Brain pericyte (primary cell): ENCODE measurements at places on chromosomes 4 and X.

DNA sequence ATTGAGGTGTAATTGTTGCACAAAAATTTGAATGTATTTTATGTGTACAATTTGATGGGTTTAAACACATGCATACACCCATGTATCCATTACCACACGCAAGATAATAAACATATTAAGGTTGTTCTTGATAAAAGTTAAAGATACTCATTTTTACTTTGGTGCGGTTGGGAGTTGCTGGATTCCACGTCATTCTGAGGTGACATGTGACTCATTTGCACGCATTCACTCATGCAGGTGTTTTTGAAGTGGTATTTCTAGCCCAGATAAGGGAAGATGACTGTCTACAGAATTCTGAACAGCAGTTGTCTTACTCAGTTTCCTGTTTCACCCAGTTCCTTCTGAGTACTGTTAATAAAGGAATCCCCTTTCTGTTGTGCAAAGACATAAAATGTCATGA, 142.0 kb downstream of the RTL3 start:
- no peak for DNase-seq

- DNase-seq: no peak
Measured at GRCh38 chr4:2537011-2537830, 774 bp downstream of the FAM193A start.

- DNase-seq: no peak
Measured at GRCh38 chrX:19758539-19758938, 128.9 kb downstream of the SH3KBP1 start.

GRCh38 chrX:150676221-150676620, 17.0 kb upstream of the MTMR1 start:
- no peak for DNase-seq

GRCh38 chrX:1248331-1249061, 20.1 kb upstream of the CSF2RA start:
- DNase-seq: no peak

DNA sequence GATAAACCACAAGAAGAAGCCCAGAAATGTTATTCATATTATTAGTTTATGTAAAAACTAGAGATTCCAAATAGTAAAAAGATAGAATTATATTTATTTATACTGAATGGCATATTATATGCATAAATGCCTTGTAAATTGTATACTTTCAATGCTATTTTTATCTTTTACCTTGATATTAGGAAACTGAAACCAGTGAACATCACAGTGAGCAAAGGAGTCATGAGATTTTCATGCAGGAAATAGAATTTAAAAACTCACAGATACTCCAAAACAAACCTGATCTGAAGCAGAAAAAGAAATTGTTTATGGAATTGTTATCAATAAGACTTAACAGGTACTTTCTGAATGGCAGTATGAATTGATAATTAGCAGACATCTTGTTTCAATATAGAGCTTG, 207.3 kb upstream of the CENPE start:
- no peak for DNase-seq

GRCh38 chrX:25872786-25873185, 265.4 kb upstream of the MAGEB18 start:
- DNase-seq: no peak

GRCh38 chr4:140286456-140286855, 87.0 kb upstream of the SCOC start:
- no peak for DNase-seq

- no peak for DNase-seq
Measured at GRCh38 chrX:153941336-153942252, 2.8 kb downstream of the RENBP start.

GRCh38 chrX:16075087-16075486, 48.3 kb upstream of the GRPR start:
- DNase-seq: no peak

- no peak for DNase-seq
Measured at GRCh38 chrX:101195442-101196173, 24.0 kb upstream of the DRP2 start.

DNA sequence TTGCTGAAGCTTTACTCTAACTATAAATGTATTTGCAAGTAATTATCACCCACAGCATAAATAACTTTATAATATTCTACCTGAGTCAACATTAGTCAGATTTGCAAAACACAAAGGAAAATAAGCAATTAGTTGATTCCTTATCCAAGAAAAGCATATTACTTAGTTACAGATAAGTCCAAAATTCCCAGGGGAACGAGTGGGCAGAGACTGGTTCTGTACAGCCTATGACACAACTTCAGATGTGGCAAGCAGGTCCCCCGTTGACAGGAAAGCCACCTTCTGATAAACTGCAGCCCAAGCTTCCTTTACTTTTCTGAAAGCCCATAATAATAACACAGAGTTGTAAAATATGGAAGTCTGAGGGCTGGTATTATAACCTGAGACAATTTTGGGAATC, 62.4 kb upstream of the NDP start:
- no peak for DNase-seq

DNA sequence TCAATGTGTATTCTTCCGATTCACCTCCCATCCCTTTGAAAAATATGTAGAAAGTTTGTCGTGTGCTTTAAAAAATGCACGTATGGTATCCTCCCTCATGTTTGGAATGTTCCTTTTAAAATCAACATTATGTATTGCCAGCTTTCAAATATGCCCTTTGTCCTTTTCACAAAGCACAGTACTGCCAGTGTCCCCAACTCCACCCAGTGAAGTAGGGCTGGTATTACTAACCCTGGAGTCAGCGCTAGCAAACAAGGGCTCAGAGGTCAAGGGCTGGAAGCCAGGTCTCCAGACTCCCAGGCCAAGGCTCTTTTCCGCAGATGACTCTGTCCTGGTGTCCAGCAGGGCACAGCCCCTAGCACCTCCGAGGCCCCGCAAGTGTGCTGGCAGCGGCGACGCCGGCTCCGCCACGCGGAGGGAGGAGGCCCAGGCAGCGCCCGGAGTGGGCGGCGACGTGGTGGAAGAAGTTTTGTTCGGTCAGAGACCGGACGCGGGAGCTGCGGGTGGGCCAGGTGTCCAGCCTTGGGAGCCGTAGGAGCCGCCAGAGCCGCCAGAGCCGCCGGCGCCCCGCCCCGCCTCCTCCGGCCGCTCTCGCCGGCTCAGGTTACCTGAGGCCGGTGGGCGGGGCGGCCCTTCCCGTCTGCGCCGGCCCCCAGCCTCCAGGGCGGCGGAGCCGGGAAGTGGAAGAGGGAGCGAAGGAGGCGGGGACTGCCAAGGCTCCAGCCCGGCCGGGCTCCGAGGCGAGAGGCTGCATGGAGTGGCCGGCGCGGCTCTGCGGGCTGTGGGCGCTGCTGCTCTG, at the start of gene IL13RA1:
IL13RA1 (plus strand) TSS at position 720 of the 799 bp plus-strand sequence; CDS start at position 753, 33 bp downstream.
- peak; percentile 31 for DNase-seq

- no peak for DNase-seq
Measured at GRCh38 chr4:151324752-151325110, 674 bp downstream of the SH3D19 start.

DNA sequence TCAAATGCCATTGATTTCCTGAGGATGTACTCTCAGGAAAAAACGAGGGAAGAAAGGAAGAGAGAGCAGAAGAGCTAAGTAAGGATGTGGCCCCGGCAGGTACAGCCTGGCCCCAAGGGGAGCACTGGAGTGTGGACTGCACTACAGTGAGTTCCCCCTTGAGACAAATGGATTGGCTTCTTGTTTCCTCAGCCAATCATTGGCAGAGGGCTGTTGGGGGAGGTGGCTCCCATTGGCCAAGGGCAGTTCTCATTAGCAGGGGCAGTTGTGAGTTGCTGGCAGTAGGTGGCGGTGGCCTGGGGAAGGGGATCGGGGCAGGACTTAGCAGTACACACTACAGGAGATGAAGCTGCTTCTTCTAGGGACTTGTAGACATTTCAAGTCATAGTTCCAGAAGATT, 24.1 kb upstream of the OCIAD2 start:
- no peak for DNase-seq

DNA sequence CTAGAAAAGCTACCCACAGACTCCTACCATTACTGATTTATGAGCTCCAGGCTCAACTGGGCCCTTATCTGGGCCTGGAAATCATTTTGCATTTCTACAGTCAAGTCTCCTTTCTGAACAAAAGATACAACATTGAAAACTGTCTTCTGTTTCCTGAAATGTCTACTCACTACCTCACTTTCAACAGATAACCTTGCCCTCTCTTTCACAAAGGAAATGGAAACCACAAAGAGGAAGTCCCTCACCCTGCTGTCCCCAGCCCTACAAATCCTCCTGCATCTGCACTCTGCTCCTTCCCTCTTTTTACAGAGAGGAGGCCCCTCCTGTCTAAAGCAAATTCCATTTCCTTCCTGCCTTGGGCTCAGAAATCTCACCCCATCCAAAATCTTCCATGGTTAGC, 24.8 kb upstream of the CYBB start:
- DNase-seq: no peak

DNA sequence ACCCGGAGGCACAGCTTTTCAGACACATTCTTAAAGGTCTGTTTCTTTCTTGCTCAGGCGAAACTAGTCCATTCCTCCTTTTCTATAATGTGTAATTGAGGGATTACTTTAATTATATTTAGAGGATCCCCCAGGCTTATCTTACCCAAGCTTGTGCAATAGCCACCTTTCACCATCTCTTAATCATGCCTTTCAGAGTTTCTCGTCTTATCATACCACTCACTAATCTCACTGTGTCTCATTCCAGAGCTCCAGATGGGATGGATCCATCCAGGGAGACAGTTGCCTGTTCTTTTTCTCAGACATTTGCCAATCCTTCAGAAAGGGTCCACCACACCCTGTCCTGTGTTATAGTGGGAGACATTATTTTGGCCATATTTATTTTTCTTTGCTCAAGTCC, 12.5 kb downstream of the SPARCL1 start:
- DNase-seq: no peak

GRCh38 chr4:184259081-184259480, 41.4 kb upstream of the ENPP6 start:
- no peak for DNase-seq

DNA sequence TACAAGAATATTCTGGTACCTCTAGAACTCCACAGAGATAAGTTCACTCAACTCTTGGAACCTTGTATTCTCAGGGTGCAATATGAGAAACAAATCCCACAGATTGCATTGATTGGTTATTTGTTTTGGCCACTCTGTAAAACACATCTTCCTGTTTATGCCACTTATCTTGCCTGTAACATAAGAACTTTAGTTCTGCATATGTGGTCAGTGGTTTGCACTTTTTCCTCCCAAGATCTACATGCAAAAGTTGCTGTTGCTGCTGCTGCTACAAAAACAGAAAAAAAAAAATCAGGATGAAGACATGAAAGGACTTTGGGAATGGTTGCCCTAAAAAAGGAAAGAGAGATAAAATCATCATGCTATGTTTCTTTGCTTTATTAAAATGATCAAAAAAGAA, 9.6 kb downstream of the ODAPH start:
- no peak for DNase-seq

DNA sequence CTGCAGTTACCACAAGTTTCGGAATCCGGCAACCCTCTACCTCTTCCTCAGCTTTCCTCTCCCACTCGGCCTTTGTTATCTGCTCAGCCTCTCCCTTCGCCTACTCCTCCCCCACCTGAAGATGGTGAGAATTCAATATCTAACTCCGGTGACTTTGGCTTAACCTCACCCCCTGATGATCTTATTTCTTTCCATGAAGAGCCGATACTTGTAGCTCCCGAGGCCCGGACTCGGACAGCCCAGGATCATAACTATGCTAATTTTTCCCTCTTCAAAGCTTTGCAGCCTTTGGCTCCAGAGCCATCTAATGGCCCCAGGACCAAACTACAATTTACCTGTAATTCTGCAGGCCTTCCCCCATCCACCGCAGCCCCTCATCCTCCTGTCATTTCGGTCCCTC, 32.0 kb upstream of the MGST2 start:
- DNase-seq: no peak

DNA sequence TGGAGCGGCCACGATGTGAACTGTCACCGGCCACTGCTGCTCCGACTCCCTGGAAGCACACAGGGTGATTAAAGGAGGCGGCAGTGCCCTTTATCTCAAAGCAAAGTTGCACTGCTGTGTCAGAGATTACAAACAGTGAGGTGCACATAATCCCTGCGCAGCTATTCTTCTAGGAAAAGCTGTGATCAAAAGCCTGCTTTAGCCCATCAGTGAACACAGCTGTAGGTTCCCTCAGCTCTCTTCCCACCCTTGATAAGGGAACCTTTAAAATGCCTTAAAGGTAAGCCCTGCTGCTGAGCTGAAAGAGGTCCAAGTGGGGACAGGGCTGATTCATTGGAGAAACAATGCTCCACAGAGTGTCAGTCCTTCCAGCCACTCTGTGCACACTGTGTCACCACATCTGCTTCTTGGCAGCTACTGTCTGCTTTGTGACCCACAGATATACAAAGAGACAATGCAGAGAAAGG, 127.6 kb downstream of the EIF4E start:
- DNase-seq: no peak

- DNase-seq: no peak
Measured at GRCh38 chr4:152935143-152935542, 980 bp upstream of the FHDC1 start.

GRCh38 chr4:38157592-38157991, 197.4 kb downstream of the PTTG2 start:
- no peak for DNase-seq

- peak; percentile 96 for DNase-seq
Measured at GRCh38 chr4:38967260-38968095, 64.7 kb downstream of the TMEM156 start.

DNA sequence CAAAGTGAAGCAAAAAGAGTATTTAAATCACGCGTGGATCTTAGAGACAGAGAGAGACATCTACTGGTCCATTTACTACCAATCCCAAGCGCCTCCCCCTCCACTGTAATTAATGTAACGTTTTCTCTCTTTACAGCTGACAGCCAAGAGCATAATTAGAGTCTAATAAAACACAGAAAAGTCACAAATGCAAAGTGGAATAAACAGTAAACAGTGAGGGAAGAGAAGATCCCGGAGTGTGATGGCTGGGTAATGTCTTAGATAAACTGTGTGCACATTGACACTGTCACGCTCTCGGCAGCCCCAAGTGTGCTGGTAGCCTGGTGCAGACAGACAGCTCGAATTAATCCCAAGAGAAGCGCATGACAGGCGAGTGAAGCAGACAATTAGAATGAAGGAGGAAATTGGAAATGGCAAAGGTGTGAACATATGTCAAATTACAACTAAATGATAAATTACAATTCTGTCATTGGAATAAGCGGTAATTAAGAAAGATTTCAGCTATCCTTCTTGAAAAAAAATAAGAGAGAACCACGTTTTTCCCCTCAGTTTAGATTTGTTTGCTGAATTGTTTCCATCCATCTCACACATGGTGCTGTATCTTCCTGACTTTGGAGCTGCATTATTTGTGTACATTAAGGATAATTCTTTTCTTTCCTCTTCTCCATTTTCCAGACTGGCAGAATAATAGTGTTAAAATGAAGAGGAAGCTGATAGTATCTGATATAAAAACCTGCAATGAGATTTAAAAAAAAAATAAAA, 100.1 kb downstream of the CXXC4 start:
- no peak for DNase-seq

DNA sequence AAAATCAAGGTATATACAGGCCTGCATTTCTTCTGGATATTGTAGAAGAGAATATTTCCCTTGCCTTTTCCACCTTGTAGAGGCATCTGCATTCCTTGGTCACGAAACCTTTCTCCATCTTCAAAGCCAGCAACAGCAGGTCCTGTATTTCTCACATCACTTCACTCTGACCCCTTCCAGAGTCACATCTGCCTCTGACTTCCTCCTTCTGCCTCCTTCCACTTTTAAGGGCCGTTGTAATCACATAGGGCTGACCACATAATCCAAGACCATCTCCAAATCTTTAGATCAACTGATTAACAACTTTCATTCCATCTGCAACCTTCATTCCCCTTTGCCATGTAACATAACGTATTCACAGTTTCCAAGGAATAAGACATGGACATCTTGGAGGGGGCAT, 38.3 kb upstream of the NDP start:
- no peak for DNase-seq
